ENCODE measurements at places on chromosomes 2 and 18. TPM values are rescaled to one million over a fixed set of nuclear protein-coding genes. Genes with fewer than 3 reads are reported as not detected.

GRCh38 chr2:16626497-16626896 is 39.1 kb downstream of the CYRIA start:
- H3K27me3 ChIP-seq = no peaks in the 10 kb centered on the region
- no peak overlapping the region for H3K27ac ChIP-seq
- H3K4me3 ChIP-seq = no peak overlapping the region
- no peak for DNase-seq
- no peaks in the 10 kb centered on the region for H3K36me3 ChIP-seq
- H3K4me1 ChIP-seq = no peaks in the 10 kb centered on the region

- H3K4me3 ChIP-seq = no peak overlapping the region
- H3K27me3 ChIP-seq = no peaks in the 10 kb centered on the region
- no peaks in the 10 kb centered on the region for H3K4me1 ChIP-seq
- no peak overlapping the region for H3K27ac ChIP-seq
- no peak for DNase-seq
These were observed 136.2 kb downstream of the MTX2 start for GRCh38 chr2:176405477-176405876.

- H3K4me3 ChIP-seq = no peak overlapping the region
- DNase-seq = no peak
- H3K4me1 ChIP-seq = no peaks in the 10 kb centered on the region
- no peaks in the 10 kb centered on the region for H3K36me3 ChIP-seq
- no peaks in the 10 kb centered on the region for H3K27me3 ChIP-seq
These were observed 58.3 kb upstream of the MAPRE3 start for GRCh38 chr2:26911911-26912861.

GRCh38 chr2:96143848-96144480 is 1.3 kb downstream of the DUSP2 start:
- no peaks in the 10 kb centered on the region for H3K27me3 ChIP-seq
- DNase-seq = peak; percentile 71
- H3K27ac ChIP-seq = peak overlapping the region; percentile 94
- H3K4me1 ChIP-seq = peaks cover 14% of the 10 kb centered on the region
- peaks cover 2% of the 10 kb centered on the region for H3K36me3 ChIP-seq
- H3K4me3 ChIP-seq = peak overlapping the region; percentile 70

DNA sequence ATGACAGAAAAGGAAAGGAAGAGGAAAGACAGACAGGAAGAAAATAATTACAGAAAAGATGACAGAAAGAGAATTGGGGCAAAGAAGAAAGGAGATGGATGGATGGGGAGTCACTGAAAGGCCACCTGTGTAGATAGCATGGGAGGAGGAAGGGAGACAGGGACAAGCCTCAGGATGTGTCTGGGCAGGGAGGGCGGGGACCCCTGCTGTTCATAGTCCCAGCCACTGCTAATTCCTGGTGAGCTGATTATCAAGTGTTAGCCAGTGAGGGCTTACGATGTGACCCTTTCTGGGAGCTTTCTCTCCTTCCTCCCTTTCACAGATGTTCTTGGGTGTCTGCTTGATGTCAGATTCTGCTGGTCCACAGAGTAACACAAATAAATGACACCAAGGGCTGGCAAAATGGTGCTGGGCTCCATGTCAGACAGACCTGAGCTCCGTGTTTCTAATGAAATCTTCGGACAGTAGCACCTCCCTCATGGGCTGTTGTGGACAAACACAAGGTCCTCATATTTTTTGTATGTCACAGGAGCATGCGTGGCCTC is 13.6 kb downstream of the FHOD3 start:
- H3K27me3 ChIP-seq = no peaks in the 10 kb centered on the region
- H3K36me3 ChIP-seq = no peaks in the 10 kb centered on the region
- no peak overlapping the region for H3K27ac ChIP-seq
- no peaks in the 10 kb centered on the region for H3K4me1 ChIP-seq
- no peak for DNase-seq

- no peaks in the 10 kb centered on the region for H3K4me1 ChIP-seq
- no peak overlapping the region for H3K27ac ChIP-seq
- DNase-seq = no peak
- H3K36me3 ChIP-seq = no peaks in the 10 kb centered on the region
These were observed 65.6 kb upstream of the COPS8 start for GRCh38 chr2:237020090-237020489.

The DNAJC5G gene
- 0.25 TPM for total RNA-seq

Data from Caco-2 (cell line).